ENCODE measurements at places on chromosomes 1 and 21. TPM values are rescaled to one million over a fixed set of nuclear protein-coding genes. Genes with fewer than 3 reads are reported as not detected.

DNA sequence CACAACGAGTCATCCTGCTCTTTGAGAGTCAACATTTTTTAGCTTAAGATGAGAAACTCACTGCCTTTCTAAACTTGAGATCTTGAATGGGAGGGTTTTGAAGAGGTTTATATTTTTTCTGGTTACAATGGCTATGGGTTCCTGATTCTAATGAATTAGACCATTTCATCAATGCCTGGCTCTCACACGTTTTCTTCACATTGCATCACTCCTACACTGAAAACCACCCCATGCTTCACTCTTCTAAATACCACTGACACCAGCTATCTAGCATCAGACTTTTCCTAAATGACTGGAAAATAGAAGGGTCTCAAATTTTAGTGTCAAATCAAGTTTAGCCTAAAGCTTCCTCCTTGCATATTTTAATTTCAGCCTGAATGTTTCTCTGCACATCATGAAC, 606.1 kb upstream of the USP24 start:
- DNase-seq, result no peak

GRCh38 chr1:239861985-239862384, 229.7 kb upstream of the FMN2 start:
- no peak for DNase-seq

DNA sequence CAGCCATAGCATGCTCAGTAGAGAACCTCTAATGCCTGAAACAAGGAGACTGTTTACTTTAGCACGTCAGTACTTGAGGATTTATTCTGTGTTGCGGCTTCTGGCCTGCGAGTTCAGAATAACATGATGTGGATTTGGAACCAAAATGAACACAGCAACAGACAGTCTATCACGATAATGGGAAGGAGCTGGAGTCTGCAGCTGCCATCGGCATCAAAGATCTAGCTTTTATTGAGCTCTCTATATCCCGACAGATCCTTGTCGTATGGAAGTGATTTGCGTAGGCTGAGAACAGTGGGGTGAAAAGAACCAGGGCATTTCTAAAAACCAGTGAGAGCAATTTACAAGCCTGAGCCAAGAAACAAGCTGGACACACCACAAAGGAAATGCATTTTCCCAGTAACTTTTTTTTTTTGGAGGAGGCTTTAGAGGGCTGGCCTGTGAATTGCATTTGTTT, 294.2 kb downstream of the KIF26B start:
- DNase-seq, result no peak

GRCh38 chr1:100511058-100511457, 26.9 kb upstream of the GPR88 start:
- DNase-seq, result no peak

GRCh38 chr21:38591218-38591537, 92.9 kb upstream of the ERG start:
- DNase-seq, result no peak

- DNase-seq, result no peak
Measured at GRCh38 chr1:179953974-179954492, 577 bp upstream of the CEP350 start.

DNA sequence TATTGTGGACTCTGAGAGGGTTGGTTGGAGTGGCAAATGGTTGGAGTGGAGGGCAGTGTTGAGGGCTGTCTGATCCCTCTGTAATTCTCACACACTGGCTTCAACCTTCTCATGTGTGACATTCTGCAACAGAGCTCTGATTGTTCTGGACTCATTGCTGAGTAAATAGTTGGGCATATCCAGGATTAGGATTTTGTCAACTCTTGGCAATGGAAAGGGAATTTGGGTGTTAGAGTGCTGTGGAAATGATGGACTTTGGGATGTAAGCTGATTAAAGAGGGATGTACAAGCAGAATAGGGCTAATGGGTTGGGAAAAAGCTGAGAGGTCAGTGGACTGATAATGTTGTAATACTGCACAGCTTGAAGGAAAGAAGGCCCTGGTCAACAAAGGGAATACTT, 16.5 kb downstream of the TLCD4 start:
- no peak for DNase-seq

The AMPD1 gene
- total RNA-seq, result 0.57 TPM

The C1QA gene
- total RNA-seq, result 167 TPM

The PSEN2 gene
- total RNA-seq, result 8.3 TPM
